Pulmonary artery endothelial cell (primary cell): ENCODE measurements at places on chromosomes 2 and 18.

GRCh38 chr2:63399156-63399555, 189.1 kb downstream of the WDPCP start:
- no peak for DNase-seq

DNA sequence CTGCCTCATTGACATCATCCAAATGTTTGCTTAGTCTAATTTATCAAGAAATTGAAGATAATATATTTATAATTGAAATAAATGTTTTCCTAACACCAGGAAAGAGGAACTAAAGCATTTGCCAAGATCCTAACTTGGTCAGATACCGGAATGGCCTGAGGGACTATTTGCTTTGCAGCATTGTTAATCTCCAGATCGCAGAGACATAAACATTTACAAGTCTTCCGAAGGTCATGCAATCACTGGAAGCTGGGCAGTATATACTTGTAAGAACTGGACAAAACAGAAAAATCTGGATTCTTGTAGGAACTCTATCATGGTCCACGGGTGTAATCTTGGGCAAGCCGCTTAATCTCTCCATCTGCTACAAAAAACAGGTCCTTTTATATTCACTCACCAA, 42.2 kb downstream of the CYBRD1 start:
- DNase-seq, result peak; percentile 48

DNA sequence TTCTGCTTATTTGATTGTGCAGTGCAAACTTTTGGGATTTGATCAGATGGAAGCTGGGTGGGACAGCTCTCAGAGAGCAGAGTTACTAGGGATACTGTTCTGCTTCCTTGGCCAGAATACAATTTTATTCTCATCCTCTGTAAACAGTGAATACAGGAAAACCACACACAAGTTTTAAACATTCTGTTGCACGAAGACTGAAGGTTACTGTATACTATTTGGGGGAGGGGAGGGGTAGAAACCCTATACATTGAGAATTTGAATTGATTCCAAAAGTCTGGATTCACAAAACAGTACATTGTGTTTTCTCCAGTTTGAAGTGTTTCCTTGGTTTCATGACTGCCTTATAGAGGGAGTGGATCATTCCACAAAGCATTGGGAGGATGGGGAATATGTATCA, 149.9 kb downstream of the SETBP1 start:
- DNase-seq, result no peak

DNA sequence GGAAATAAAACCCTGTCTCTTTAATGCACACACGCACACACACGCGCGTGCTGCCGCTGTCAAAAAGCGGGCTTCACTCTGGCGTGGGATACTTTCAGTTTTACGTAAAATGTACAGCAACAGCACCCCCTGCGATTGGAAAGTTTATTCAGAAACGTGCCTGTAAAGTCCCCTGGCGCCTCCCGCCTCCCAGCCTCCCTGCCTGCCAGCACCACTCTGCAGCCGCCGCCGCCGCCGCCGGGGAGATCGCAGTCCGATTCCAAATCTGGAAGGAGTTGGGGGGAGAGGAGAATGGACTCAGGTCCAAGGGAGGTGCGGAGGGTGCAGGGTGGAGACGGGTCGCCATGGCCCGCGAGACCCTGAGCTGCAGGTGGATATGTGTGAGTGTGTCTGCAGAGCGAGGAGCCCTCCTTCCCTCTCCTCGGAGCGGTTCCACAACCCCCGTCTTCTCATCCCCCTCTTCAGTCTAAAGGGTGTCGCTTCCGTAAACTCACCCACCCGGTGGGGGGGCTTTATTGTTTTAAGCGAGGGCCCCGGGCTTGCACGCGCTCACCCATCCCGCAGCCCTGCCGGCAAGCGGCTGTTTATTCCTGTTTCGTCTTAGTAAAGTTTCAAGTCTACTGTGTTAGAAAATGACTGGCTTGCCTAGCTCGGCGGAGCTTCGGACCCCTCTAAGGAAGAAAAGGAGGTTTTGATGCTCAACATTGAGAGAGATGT, 1.8 kb upstream of the BCL11A start:
- peak; percentile 32 for DNase-seq

DNA sequence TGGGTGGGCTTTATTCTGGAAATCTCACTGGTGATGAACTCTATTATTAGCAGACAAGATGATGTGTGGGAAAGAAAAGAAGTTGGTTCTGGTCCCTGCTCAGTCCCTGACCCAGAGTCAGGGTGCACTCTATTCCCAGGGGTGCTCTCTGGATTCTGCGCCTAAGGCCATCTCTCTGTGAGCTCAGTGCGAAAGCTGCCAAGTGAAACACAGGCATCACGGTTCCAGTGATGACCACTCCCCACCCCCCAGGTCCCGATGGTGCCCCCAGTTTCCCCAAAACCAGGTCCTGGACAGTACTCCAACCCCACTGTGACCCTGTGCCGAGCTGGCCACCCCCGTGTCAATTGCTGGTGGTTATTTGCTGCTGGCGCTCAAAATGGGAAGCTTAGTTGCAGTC, 30.1 kb downstream of the RHOB start:
- no peak for DNase-seq

DNA sequence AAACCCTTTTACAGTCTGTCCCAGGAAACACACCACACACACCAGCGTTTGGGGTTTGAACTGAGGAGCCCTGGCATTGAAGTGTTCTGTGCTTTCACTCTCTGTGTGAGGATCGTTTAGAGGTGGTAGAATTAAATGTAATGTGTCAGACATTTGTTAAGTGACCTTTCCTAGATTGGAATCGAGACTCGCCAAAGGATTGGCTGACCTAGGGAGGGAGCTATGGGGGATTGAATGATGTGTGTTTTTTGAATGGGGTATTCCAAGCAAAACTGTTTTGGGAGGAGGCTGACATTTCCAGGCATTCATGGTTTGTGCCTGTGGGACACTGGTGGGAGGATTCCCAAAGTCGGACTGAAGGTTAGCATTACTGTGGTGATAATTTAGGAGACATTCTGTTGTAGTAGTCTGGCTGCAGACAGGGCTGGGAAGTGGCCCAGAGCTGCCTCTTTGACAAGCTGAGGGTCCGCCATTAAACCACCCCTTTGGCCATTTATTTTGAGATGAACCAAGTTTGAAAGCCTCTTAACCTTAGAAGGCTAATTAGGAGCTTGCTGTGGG, 1.7 kb downstream of the MYO1B start:
- no peak for DNase-seq

DNA sequence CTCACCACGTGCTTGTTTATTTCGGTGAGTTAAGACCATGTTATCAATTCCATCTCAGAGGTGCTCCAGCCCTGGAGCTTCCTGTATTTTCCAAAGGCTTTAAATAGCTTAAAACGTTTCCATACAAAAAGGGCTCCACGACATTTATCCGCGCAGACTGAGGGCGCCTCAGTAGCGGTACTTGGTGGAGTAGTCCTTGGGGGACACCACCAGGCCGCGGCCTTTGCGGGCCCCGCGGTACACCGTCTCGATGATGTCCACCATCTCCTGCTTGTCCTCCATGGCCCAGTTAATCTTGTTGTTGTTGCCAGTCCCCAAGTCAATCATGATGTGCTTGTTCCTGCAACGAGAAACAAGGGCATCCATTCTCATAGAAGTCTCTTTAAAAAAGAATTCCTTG, 9.1 kb downstream of the HSBP1L1 start:
- DNase-seq, result no peak

DNA sequence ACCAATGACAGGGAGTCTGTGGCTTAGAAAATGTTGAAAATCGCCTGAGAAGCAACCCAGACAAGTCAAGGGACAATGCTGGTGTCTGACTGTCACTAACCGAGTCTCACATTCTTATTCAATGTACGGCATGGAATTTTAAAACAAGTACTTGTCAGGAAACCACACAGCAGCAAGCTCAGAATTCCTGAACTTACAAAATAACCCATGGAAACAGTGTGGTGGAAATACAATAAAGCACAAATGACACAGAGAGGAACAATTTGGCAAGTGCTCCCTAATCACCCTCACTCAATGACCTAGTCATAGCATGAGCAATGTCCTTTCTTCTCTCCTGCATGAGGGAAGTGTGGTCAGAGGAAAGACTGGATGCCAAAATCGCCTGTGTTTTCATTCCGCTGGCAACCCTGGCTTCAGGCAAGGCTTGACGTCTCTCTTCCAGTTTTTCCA, 154.0 kb downstream of the SATB2 start:
- peak; percentile 88 for DNase-seq

DNA sequence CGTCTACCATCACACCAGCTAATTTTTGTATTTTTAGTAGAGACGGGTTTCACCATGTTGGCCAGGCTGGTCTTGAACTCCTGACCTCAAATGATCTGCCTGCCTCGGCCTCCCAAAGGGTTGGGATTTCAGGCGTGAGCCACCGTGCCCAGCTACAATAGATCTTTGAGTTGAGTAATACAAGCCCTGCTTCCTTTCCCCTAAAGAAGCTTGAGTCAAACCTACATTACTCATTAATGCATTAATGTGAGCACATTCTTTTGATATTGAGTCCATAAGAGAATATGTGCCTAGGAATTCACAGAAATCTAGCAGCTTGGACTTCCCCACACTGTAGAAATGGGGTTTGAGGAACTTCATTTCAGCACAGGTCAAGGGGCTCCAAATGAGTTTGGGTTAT, 39.6 kb downstream of the PSMG2 start:
- DNase-seq, result no peak

DNA sequence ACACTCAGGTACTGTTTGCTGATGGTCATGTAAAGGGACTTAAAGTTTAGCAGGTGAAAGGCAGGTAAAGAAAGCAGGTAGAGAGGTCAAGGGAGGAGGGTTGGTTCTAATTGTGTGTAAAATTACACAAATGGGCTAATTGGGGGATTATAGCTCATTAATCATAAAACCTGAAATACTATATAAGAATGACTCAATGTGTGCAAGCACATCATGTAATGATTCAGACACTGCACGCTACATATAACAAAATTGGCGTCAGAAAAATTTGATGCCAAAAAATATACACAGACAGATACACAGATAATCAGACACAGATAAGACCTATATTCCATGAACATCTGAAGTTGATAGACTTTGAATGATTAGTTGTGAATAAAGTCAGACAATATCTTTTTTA, 120.7 kb upstream of the LMAN1 start:
- no peak for DNase-seq

- DNase-seq, result no peak
Observed at GRCh38 chr18:79873449-79874110, 75.8 kb downstream of the KCNG2 start.

- peak; percentile 13 for DNase-seq
Observed at GRCh38 chr2:174436351-174436750, 40.8 kb downstream of the SCRN3 start.

- no peak for DNase-seq
Observed at GRCh38 chr2:128449226-128450061, 130.8 kb upstream of the HS6ST1 start.

DNA sequence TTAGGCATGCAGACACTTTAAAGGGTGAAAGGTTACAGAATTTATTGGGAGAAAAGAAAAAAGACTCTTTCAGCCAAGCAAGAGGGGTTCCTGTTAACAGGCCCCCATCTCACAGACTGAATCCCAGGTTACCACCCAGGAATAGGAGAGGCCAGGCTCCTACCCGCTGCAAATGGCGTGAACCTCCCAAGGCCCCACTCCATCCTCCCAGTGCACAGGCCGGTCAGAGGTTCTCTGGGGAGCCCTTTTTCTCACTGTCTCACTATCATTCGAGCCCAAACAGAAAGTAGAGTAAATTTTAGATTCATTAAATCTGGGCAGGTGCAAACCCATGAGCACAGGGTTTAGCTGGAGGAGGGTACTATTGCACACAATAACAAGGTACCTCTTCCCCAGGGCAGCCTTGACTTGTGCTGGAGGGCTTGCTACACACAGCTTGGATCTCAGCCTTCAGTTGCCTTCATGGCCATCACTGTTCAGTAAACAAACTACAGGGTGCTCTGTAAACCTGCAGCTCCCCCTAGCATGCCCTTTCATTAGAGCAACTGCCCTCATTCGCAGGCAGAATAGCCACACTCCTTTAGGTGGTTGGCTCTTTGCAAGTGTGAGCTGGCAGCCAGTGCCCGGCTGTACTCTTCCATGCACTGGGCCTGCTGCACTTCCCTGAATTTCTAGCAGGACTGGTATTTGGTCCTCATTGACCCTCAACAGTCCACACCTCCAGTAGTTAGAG, 7.3 kb upstream of the PLEK start:
- peak; percentile 11 for DNase-seq

DNA sequence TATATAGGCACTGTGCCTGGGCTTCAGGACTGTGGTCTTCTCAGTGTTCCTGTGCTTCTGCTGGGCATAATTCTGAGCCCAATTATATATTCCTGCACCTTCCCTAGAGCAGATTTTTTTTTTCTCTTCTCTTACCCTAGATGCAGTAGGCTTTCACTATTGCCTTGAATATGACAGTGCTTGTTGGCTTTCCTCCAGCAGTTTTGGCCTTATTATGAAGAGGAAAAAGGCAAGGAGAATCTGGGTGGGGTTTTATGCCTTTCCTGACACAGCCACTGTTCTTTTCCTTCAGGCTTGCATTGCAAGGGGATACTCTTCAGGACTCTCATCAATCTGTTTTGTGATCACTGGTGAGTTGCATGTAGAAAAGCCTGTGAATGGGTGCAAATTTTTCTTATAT, 221.9 kb upstream of the CELF4 start:
- no peak for DNase-seq

DNA sequence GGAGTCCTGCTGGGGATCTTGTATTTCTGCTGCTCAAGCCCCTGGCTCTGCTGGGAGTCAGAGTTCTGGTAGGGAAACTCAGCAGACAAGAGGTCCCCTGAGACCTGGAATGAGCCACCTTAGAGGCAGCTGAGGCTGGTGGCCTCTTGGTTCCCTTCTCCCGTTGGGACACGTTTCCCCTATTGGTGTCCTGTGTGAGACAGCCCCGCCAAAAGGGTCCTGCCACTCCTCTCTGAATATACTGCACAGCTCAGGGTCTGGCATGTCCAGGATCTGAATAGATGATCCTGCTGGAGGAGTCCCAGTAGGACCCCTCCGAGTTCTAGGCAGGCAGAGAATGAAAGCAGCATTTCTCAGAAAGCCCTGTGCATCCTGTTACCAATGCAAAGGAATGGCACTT, 2.0 kb upstream of the RALB start:
- DNase-seq, result no peak

GRCh38 chr2:121809607-121810006, 54.2 kb downstream of the TSN start:
- no peak for DNase-seq

GRCh38 chr2:66683064-66683463, 248.1 kb downstream of the MEIS1 start:
- DNase-seq, result no peak

GRCh38 chr18:10604182-10604581, 78.4 kb downstream of the NAPG start:
- DNase-seq, result no peak
